NCI-H1048 (cell line): ENCODE measurements at places on chromosomes 16 and 17.

GRCh38 chr17:82767041-82767754, 15.3 kb downstream of the TBCD start:
- DNase-seq: no peak

- DNase-seq: no peak
These were observed 356.3 kb upstream of the SOX9 start for GRCh38 chr17:71764505-71764904.

- DNase-seq: no peak
These were observed 32.6 kb downstream of the CNTNAP4 start for GRCh38 chr16:76309639-76310335.

- DNase-seq: no peak
These were observed 235.1 kb downstream of the ABCC12 start for GRCh38 chr16:47920709-47921108.

DNA sequence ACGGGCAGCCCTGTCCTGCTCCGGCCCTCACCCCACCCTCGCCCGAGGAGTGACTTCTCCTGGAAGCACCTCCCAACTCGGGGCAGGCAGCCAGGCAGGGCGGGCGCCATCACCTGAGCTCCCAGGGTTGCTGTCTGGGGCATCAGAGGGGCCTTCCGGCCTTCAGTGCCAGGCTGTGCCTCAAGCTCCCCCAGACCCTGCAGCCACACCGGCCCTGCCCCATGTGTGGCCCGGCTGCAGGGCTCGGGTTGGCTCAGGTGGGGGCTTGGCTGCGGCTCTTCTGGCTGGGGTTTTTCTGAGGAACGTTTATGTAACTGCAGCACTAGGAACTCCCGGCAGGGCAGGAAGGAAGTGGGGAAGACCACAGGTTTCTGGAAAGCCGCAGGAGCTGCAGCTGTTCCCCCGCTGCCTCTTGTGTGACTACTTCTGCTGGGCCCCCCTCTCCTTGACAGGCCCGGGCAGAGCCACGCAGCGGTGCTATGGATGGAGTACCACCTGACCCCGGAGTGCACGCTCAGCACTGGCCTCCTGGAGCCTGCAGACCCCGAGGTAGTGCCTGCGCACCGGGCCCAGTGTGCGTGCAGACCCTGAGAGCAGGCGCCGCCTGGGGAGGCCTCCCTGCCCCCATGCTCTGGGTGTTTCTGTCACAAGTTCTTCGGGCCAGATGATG, 45.6 kb downstream of the PRMT7 start:
- DNase-seq: no peak

DNA sequence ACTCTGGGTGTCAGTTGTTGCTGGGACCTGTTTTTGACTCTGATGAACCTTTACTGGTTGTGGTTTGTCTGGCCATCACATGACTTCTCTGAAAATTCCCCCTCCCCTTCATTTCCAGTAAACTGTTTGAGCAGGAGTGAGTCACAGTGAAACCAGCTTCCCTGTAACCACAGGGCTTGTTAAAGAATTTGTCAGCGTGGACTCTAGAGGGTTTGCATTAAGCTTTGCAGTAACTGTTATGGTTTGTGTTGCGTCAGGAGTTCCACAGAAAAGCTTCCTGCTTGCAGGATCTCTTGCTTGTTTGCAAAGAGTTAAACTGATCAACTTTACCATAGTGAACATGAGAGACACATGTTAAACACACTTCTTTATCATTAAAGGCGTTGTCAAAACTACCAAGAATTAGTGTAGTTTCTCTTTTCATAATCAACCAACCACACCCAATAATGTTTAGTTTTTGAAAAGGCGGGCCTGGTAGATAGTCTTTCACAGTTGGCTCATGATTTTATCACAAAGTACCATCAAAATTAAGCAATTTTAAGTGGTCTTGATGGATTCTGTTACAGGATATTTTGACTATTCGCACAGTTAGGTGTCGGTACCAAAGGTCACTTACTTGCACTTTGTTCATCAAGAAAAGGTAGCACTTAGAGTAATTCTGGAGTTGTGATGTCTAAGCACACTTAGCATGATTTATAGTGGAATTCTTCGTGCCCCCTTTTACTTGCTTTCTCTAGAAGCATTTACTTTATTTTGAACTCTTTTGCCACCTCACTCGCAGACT, 79.3 kb downstream of the VMP1 start:
- peak; percentile 75 for DNase-seq

- no peak for DNase-seq
These were observed 153.0 kb upstream of the RBL2 start for GRCh38 chr16:53281280-53281679.

GRCh38 chr16:50252082-50252611, 14.2 kb upstream of the ADCY7 start:
- DNase-seq: no peak

GRCh38 chr17:13601776-13602551, at the start of gene HS3ST3A1:
Gene HS3ST3A1 (minus strand): TSS chr17:13601929. CDS start chr17:13601129, 800 bp downstream.
- no peak for DNase-seq

- no peak for DNase-seq
These were observed 4.5 kb upstream of the EFNB3 start for GRCh38 chr17:7700510-7700909.

GRCh38 chr17:79914813-79915740, 75.8 kb upstream of the CBX4 start:
- DNase-seq: no peak

GRCh38 chr16:63703612-63704011, 1418.3 kb downstream of the CDH11 start:
- DNase-seq: no peak

DNA sequence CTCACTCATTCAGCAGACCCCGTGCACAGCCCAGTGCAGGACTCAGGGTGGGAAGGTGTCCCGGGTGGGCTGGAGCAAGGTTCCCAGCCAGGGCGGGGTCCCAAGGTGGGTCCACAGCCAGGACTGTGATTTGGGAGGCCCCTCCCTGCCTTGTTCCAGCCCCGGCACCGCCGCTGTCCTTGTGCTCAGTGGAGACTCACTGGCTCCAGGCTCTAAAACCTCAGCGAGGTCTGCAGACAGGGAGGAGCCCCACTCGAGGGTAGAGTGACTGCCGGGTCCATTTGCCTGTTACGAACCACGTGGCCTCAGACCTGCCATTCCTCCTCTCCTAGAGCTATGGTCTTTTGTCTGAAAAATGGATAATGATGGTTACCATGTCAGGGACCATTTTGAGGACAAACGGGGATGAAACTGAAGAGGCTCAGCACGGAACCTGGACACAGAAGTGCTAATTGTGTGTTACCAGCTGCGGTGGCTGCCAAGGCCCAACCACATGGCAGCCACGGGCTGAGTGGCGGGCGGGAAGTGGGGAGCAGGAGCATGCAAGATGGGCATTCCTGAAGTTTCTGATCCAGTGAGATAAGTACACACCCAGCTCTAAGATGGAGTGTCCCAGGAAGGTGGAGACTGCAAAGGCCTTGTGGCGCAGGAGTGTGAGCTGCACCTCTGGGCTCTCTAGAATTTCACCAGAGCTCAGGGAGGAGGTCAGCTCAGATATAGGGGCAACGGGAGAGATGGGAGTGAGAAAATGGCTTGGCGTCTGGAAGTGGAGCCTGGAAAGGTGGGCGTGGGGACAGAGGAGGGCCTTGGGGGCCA, 317.6 kb downstream of the SEC14L1 start:
- no peak for DNase-seq

DNA sequence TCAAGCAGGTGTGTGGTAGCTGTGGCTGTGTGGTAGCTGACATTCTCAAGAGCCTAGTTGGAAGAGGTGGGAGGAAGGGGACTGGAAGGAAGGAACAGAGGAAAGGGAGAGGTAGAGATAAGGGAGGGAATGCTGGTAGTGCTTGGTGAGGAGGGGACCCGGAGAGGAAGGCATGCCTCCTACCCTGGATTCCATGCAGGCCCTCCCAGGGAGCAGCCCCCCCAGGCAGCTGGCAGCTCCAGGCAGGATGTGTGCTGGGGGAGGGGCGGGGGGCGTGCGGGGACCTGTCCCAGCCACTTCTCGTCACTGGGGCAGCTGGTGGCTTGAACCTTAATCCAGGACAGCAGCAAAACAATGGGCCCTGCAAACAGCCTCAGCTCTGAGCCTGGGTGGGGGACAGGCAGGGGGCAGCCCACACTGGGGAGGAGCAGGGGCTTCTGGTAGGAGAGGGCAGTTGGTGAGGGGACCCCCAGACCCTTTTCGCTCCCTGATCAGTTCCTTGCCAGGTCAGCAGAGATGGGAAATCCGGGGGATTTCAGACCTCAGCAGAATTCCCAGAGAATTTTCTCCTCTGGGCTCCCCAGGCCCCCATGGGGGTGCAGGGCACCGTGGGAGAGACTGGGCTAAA, 27.1 kb downstream of the ARHGAP23 start:
- DNase-seq: no peak

DNA sequence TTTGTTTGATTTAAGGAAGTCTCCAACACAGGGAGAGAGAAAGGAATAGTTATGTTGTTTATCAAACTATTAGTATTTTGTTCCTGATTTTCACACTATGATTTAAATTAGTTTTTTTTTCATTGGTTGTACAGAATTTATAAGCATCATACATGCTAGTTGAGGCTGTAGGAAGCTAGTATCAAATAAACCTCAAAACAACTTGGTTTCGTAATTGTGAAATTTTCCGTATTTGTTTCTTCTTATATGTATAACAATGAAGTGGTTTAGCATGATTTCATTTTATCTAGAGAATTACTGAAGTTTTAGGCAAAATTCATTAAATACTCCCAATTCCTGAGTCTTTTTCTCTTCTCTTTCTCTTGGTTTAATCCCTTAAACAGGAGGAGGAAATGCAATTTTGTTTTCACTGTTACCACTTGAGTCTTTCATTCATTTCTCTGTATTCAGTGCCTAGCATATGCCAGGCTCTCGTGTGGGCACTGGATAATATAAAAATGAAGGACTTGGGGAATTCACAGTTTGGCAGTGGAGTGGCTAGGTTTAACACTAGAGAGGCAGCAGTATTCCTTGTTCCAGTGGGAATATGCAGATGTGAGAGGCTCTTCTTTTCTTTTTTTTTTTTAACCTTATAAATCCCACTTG, 1.8 kb downstream of the CYLD start:
- DNase-seq: no peak

- no peak for DNase-seq
These were observed 55.4 kb downstream of the SDK2 start for GRCh38 chr17:73588891-73589290.

DNA sequence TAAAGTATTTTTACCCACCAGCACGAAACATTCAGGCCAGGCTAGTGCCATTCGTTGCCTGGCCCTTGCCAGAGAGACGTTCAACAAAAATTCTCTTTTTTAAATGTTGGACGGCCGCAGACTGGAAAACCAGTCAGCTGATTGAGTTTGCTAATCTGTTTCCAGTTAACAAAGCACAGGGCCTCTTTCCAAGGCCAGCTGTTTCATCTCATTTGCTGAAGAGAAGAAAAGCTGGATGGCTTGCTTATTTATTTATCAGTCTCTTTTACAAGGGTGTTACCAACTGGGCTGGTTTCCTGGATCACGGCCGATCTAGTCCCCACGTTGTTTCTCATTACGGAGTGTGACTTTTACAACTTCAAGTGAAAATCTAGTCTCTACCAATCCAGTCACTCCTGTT, 418.7 kb upstream of the DYNLRB2 start:
- no peak for DNase-seq

- DNase-seq: no peak
These were observed 31.4 kb upstream of the PMFBP1 start for GRCh38 chr16:72203401-72203800.

DNA sequence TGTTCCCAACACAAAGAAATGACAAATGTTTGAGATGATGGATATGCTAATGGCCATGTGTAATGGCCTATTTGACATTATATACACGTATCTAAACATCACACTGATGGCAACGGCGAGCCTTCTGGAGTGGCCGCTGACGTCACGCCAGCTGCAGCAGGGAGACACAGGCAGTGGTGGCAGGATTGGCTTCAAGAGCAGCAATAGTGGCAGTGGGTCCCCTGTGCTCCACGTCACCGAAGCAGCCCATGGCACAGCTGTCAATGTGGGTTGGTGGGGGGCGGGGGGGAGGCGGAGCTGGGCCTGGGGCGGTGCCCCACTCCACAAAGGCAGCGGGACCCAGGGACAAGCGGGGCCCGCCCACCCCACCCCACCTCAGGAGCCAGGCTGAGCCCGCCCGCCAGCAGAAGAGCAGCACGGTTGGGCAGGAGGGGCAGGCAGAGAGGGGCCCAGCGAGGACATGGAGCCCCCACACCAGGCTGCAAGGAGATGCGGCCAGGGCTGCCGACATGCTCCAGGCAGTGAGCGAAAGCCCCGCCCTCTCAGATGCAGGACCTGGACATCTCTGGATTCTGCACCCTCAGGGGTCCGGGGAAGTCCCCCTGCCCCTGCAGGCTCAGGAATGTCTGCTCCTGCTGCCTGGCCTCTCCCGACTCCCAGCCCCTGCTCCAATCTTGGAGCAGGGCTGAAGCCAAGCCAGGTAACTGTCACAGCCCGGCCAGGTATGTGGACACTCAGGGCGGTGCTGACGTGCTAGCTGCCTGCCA, 64.6 kb downstream of the USP32 start:
- DNase-seq: no peak

GRCh38 chr17:48595278-48595999, 1.9 kb upstream of the HOXB5 start:
- no peak for DNase-seq

- DNase-seq: no peak
These were observed 15.3 kb downstream of the TRPV2 start for GRCh38 chr17:16430650-16431049.

DNA sequence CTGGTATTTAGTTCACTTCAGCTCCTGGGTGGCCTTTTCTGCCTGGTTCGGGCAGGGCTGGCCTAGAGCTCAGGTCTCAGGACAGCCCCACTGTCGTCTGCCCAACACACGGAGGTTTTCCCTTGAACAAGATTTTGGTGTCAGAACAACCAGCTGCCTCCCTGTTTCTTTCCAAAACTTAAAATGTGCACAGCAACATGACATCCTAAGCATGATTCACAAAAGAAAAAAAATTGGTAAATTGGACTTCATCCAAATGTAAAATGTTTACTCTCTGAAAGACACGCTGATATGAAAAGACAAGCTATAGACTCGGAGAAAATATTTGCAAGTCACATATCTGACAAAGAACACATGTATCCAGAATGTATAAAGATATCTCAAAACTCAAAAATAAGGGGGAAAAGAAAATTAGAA, 197.8 kb upstream of the CHMP6 start:
- no peak for DNase-seq

GRCh38 chr17:57092171-57092570, 7.1 kb downstream of the AKAP1 start:
- no peak for DNase-seq
